Activated T-cell treated with anti-CD3 and anti-CD28 coated beads for 4 hours (primary cell): ENCODE measurements at places on chromosomes 6 and 20.
A peak's percentile ranks its signal among the peaks of the same experiment; 100 is the strongest.

DNA sequence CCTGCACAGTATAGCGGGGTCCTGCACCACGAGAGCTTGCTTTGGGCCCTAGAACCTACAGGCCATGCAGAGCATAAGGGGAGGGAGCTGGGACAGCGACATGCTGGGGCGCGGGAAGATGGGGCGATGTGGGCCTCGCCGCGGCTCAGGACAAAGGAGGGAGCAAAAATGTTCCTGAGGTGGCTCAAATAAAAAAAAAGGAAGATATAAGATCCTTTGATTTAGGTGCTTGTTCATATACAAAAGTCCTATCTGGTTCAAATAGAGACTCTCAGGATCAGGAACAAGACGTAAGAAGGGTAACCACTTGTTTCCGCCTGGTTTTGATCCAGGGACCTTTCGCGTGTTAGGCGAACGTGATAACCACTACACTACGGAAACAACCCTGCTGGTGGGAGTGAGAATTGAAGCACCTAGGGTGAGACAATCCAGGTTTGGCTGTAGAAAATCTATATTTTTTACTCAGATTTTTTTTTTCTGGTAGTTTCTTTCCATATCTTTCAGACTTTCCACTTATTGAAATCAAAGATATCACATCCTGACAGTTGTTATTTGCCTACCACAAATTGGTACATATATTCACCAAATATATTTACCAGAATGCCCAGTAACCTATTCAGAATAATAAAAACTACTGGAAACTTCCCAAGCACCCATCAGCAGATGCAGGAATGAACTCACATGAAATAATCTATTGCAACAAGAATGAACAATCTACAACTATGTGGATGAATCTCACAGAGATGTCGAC, 177.9 kb upstream of the ZNF184 start:
- DNase-seq, result no peak

DNA sequence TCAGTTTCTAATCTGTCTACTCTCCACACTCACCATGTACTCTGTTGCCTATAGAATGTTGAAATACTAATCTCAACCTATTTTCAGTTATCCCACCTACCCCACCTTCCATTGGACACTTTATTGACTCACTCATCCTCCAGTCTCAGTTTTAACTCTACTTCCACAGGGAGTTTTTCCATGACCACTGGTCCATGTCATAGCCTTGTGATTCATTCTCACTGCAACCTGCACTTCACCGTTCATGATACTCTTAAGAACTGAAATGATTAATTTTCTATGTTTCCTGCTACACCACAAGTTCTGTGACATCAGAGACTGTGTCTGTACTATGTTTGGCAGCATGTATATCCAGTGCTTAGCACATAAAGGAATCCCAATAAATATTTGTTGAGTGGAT, 122.8 kb upstream of the HSF2 start:
- DNase-seq, result no peak

- DNase-seq, result no peak
Observed at GRCh38 chr20:50412069-50412468, 98.1 kb upstream of the PTPN1 start.

GRCh38 chr20:25249198-25249931, 1.5 kb downstream of the PYGB start:
- DNase-seq, result no peak

- DNase-seq, result no peak
Observed at GRCh38 chr6:54491431-54491830, 183.2 kb downstream of the TINAG start.

- DNase-seq, result no peak
Observed at GRCh38 chr6:80465513-80465912, 359.0 kb downstream of the BCKDHB start.

DNA sequence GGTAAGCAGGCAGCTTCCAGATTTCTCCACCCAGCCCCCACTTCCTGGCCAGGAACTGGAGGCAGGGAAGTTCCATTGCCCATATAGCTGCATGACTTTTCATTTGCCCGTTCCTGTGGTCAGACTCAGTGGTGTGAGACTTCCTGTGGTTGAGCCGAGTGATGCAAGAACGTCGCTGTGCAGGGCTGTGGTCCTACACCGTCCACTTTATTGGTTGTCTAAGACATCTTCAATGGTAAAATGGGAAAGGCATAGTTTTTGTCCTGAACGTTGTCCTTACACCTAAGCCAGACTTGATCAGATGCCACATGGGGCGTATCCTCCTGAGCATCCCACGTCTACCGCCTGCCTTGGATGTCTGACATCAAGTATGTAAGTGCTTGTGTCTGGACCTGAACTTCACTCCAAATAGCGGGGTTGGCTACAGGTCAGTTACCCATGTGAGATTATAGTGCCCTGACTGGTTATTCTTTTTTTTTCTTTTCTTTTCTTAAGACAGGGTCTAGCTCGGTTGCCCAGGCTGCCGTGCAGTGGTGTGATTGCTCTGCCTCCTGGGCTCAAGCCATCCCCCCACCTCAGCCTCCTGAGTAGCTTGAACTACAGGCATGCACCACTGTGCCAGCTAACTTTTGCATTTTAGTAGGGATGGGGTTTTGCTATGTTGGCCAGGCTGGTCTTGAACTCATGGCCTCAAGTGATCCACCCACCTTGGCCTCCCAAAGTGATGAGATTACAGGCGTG, 25.9 kb upstream of the GTSF1L start:
- no peak for DNase-seq

DNA sequence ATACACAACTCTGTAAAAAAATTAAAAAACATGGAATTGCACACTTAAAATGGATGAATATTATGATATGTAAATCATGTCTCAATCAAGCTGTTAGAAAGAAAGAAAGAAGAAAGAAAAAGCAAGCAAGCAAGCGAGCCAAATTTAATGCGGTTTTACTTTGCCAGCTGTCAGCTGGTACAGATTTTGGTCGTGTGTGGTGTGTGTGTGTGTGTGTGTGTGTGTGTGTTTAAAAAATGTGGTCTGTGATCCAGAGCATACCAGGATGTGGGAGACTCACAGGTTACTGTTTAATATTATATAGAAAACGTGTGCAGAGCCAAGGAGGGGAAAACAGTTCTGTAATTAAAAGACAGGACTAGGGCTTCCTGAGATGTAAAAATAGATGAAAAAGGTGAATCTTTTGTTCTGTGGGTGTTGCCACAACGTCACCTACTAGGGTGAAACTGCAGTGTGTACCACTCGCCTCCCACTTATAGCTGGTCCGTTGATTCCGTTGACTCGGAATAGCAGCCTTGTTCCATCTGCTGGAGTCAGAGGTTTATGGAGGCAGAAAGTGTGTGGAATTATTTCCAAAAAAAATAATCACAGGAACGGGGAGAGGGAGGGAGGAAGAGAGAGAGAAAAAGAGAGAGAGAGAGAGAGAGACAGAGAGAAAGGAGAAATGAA, 197.7 kb downstream of the BCAS1 start:
- peak; percentile 35 for DNase-seq

GRCh38 chr20:50058662-50059402, 54.1 kb downstream of the UBE2V1 start:
- DNase-seq, result no peak
